ENCODE measurements at places on chromosomes 12 and 14. TPM values are rescaled to one million over a fixed set of nuclear protein-coding genes. Genes with fewer than 3 reads are reported as not detected.

- H3K27ac ChIP-seq, result no peak overlapping the region
- no peak for DNase-seq
- peaks cover 38% of the 10 kb centered on the region for H3K27me3 ChIP-seq
- H3K4me3 ChIP-seq, result peak overlapping the region; percentile 48
- H3K4me1 ChIP-seq, result no peaks in the 10 kb centered on the region
Observed at GRCh38 chr12:94874518-94875302, 128.8 kb downstream of the NDUFA12 start.

GRCh38 chr12:42296503-42297109 lies 29.3 kb downstream of the ZCRB1 start:
- H3K4me1 ChIP-seq, result no peaks in the 10 kb centered on the region
- no peak for DNase-seq
- no peak overlapping the region for H3K27ac ChIP-seq
- no peaks in the 10 kb centered on the region for H3K36me3 ChIP-seq
- no peaks in the 10 kb centered on the region for H3K27me3 ChIP-seq
- no peak overlapping the region for H3K4me3 ChIP-seq

DNA sequence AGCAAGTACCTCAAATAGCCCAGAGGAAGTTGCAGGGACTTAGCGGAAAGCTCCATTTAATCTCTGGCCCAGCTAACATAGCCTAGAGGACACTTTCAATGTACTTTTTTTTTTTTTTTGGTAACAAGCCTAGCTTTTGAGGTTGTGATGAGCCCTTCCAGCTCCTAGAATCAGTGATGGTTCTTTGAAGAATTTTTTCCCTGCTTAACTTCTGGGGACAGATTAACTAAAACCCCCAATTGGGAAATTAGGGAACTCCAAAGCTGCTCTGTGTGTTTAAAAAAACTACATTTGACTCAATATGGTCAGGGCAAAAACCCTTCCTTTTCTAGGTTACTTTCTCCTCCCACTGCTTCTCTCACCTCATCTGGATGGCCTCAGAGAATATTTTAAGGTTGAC lies 23.9 kb upstream of the ITGA5 start:
- DNase-seq, result no peak
- H3K4me3 ChIP-seq, result no peak overlapping the region
- H3K36me3 ChIP-seq, result no peaks in the 10 kb centered on the region
- no peaks in the 10 kb centered on the region for H3K27me3 ChIP-seq

DNA sequence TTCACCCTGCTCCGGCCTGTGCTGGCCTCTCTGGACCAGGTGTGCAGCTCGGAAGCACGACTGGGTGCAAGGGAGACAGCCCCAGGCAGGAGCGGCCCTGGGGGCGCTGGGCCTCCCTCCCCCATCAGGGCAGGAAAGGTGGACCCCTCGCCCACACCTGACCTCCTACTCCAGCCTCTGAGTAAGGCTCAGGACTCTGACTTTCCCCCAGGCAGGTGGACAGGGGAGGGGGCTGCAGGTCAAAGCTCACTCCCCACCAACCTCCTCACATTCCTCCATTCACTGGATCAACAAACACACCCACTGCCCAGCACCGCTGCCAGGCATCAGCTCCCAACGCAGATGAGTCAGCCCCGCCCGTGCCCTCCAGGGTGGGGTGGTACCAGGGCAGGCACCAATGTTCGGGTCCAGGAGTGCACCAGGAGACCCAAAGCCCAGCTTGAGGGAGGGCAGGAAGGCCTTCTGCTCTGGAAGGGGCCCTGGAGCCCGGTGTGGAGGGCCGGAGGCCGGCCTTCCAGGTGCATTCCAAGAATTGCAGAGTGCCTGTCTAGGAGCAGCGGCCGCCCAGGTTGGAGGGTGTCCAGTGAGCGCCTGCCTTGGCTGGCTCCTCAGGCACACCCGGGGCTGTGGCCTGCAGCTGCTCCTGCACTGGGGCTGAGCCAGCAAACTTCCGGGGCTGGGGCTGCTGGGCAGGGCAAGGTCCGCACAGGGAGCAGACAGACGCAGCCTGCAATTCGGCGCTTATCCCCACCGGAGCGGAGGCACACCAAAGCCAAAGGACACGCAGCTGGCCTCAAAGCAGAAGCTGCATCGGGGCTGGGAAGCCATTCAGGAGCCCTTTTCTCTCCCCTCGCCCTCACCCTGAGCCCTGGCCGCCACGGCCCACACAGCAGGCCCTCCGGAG lies 1.6 kb upstream of the INF2 start:
- peak; percentile 91 for DNase-seq
- no peaks in the 10 kb centered on the region for H3K27me3 ChIP-seq
- peak overlapping the region; percentile 84 for H3K27ac ChIP-seq

DNA sequence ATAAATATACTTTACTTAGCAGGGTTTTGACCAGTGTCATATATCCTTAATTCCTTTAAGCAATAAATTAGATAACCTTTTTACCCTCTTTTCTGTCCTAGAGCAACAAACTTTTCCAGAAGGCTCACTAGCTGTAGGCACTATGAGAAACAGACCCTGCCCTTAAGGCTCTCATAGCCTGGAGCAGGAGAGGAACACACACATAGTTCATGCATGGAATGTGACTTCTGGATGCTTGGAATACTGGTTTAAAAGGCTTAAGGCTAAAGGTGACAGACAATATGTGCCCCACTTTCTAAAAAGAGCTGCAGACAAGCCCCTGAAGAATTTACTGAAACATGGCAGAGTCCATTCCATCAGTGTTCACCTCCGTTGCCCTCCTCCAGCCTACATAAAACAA lies 237.2 kb downstream of the TTC8 start:
- no peaks in the 10 kb centered on the region for H3K27me3 ChIP-seq
- DNase-seq, result no peak
- H3K27ac ChIP-seq, result no peak overlapping the region
- H3K36me3 ChIP-seq, result no peaks in the 10 kb centered on the region
- H3K4me3 ChIP-seq, result no peak overlapping the region

- peak; percentile 79 for DNase-seq
- H3K4me3 ChIP-seq, result peak overlapping the region; percentile 98
- H3K27me3 ChIP-seq, result no peaks in the 10 kb centered on the region
- peaks cover 39% of the 10 kb centered on the region for H3K36me3 ChIP-seq
- H3K4me1 ChIP-seq, result peaks cover 65% of the 10 kb centered on the region
- H3K27ac ChIP-seq, result peak overlapping the region; percentile 100
Observed at GRCh38 chr14:35402323-35403113, 2.0 kb downstream of the NFKBIA start.

DNA sequence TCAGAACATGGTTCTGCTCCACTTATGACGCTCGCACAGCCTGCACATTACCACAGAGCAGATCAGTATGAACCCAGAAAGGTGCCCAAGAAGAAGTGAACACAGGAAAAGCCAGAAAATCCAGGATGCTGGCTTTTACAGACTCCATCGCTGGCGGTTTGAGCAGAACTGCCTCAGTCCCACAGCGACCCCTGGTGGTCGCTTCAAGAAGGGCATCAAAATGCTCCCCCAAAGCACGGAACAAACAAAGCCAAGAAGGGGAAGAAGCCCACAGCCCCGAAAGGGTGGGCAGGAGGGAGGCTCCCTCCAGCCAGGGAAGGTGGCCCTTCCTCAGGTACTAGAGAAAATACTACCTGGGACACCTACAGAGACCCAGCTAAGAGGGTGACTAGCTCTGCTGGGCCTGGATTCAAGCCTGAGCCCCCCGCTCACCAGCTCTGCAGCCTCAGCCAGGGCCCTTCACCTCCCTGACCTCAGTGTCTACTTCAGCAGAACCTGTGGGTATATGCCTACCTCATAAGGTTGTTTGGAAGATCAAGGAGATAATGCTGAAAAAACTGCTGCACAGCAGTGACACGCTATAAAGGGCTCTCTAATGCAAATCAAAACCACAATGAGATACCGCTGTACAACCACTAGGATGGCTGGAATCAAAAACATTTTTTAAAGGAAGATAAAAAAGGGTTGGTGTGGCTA lies 98.1 kb downstream of the NCOR2 start:
- peaks cover 6% of the 10 kb centered on the region for H3K4me1 ChIP-seq
- peaks cover 36% of the 10 kb centered on the region for H3K36me3 ChIP-seq
- H3K4me3 ChIP-seq, result no peak overlapping the region
- no peaks in the 10 kb centered on the region for H3K27me3 ChIP-seq

DNA sequence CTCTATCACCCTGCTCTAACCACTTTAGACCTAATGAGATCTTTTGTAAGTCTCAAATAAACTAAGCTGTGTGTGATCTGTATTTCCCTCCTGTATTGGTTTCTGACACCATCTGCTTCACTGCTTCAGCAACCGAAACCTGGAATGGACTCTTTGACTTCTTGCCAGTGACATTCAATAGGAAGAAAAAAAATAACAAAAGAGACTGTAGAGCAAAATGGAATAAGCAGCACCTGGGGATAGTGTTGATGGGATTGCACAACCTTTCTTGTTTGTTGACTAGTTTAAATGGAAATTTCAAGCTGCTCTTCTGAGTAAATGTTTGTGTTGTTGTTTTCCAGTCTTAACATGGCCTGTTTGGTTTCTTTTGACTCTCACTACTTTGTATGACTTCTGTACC lies 888.6 kb upstream of the SEL1L start:
- H3K4me3 ChIP-seq, result no peak overlapping the region
- no peaks in the 10 kb centered on the region for H3K36me3 ChIP-seq
- H3K27ac ChIP-seq, result no peak overlapping the region
- no peaks in the 10 kb centered on the region for H3K27me3 ChIP-seq

DNA sequence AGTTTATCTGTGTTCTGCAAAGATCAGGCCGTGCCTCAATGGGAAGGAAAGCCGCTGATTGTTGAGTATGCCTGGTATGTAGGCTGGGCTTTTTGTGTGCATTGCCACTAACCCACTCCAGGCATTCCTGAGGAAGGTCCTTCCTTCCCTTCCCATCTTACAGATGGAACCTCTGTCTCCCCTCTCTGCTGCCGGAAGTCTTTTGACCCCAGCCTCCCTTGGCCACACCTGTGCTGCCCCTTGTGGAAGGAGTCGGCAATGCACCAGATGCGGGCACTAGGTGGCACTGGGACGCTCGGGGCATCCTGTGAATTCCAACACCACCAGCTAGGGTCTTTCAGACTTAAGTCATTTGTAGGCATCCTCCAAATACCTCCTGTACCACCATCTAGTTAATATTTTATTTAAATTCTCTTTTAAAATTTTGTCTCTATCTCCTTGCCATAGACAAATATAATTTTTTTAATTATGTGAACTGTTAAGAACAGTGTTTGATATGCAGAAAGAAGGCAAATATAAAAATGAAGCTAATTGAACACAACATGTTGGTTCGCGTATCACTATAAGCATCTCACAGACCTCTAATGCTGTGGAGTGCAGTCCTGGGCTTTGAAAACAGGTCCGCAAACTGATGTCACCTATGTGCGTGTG lies 99.6 kb downstream of the RIN3 start:
- H3K27me3 ChIP-seq, result no peaks in the 10 kb centered on the region
- no peaks in the 10 kb centered on the region for H3K36me3 ChIP-seq
- H3K4me1 ChIP-seq, result no peaks in the 10 kb centered on the region
- no peak overlapping the region for H3K27ac ChIP-seq
- no peak overlapping the region for H3K4me3 ChIP-seq

GRCh38 chr14:20002319-20002718 lies 356 bp downstream of the OR4Q2 start:
- no peak for DNase-seq
- no peaks in the 10 kb centered on the region for H3K27me3 ChIP-seq
- no peak overlapping the region for H3K4me3 ChIP-seq

CD69 gene
- polyA plus RNA-seq, result 3.0 TPM

AICDA gene
- polyA plus RNA-seq, result 0.80 TPM

KCNC2 gene
- 0.07 TPM for polyA plus RNA-seq

DNA sequence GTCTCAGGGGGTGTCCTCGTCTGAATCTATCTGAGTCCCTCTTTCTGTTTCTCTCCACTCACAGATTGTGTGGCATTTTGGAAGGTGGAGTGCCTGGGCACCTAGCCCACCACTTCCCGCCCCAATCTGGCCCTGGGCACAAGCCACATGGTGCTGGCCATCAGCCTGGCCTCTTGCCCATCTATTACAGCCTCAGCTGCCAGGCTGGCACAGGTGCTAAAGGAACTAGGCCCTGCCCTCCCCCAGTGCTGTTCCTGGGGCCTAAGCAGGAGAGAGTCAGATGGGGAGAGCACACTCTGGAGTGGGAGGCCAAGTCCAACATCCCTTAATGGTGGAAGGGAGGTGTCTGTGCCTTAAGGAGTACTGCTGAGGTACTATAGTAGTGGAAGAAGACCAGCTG lies 8.3 kb upstream of the CALCOCO1 start:
- no peak for DNase-seq
- H3K4me3 ChIP-seq, result no peak overlapping the region
- H3K4me1 ChIP-seq, result peaks cover 9% of the 10 kb centered on the region

GRCh38 chr14:70422538-70422937 lies 5.6 kb upstream of the SYNJ2BP start:
- H3K4me3 ChIP-seq, result no peak overlapping the region
- no peaks in the 10 kb centered on the region for H3K27me3 ChIP-seq
- H3K27ac ChIP-seq, result no peak overlapping the region
- DNase-seq, result no peak

GRCh38 chr12:47269916-47270315 lies 190.2 kb upstream of the AMIGO2 start:
- no peak for DNase-seq
- no peak overlapping the region for H3K4me3 ChIP-seq
- no peaks in the 10 kb centered on the region for H3K36me3 ChIP-seq
- peaks cover 28% of the 10 kb centered on the region for H3K4me1 ChIP-seq
- no peaks in the 10 kb centered on the region for H3K27me3 ChIP-seq

TNS2 gene
- polyA plus RNA-seq, result 60.1 TPM
